ENCODE measurements at places on chromosomes 2 and 18.

DNA sequence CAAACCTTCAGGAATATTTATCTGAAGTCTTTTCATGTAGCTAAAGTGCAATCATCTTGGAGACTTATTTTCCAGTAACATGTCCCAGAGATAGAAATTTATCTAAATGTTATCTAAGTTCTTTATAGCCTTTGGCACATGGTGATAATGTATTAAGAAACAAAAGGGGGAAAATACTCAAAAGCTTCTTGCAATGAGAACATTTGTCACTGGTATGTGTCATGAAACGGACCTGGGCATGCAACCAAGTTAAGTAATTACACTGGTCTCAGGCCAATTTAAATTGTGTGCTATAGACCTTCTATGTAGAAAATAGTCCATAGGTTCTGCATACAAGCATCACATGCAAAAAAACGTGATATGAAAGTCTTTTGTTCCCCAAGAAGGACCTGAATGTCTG lies 136.2 kb downstream of the SLC8A1 start:
- no peak for DNase-seq

- no peak for DNase-seq
These were observed 750.8 kb upstream of the ACVR2A start for GRCh38 chr2:147094077-147094476.

DNA sequence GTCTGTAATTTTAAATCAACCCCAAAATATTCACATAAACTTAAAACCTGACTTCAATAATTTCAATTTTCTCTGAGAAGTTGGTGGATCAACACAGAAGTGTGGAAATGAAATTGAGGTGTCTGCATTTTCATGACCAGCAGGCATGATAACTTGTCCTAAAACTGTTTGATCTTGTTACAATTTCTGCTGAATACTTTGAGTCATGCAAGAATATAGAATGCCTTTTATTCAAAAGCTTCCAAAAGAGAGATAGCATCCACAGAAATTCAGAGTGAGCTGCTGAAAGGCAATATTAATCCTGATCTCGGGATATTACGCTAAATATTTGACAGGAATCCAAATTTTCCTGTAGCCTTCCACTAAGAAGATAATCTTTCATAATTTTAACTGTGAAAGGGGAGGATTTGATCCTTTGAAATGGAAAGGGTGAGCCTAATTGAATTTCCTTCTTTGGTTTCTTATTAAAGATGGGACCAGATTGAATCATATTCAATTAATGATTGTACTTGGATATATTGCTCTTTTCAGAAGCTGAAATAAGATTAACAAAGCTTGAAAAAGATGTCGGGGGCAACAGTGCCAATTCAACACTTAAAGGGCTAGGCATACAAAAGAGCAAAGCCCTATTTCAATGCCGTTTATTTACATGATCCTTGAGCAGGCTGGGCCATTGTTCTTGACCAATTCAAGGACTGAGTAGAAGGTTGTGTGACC lies 129.3 kb downstream of the NCKAP5 start:
- no peak for DNase-seq

GRCh38 chr2:100862081-100862480 lies 42.1 kb downstream of the NPAS2 start:
- DNase-seq = no peak

- no peak for DNase-seq
These were observed 59.4 kb upstream of the CTLA4 start for GRCh38 chr2:203808046-203808750.

DNA sequence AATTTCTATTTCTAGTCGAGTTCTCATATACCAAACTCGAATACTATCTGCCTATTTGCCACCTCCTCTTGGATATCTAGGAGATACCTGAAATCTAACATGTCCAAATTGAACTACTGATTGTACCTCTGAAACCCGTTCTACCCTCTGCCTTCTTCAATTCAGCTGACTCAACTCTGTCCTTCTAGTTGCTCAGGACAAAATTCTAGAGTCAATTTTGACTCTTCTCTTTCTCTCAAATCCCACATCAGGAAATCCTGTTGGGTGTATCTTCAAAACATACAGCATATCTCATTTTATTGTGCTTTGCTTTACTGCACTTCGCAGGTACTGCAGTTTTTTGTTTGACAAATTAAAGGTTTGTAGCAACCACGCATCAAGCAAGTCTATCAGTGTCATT lies 137.8 kb downstream of the ZAP70 start:
- DNase-seq = no peak

GRCh38 chr2:155141418-155141817 lies 442.9 kb downstream of the KCNJ3 start:
- no peak for DNase-seq

GRCh38 chr2:217795067-217795466 lies 207.7 kb downstream of the TNS1 start:
- no peak for DNase-seq

- no peak for DNase-seq
These were observed 39.9 kb upstream of the ELOA2 start for GRCh38 chr18:47075098-47075883.

DNA sequence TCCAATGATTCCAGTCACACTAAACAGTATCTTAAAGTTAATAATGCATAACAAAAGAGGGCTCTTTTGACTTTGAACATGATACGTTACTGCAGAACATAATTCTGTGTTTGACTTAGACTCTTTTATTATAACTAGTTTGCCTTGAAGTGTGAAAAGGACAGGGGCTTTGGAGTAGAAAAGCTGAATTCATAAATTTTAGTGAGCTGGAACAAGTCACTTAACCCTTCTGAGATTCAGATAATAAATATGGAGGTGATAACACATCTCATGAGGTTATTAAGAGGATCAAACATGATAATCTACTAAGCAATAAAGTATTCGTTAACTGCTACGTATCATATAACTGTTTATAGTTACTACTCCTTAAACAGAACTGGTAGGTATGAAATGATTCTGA lies 44.7 kb upstream of the FLACC1 start:
- no peak for DNase-seq

- DNase-seq = no peak
These were observed 735.6 kb downstream of the TSN start for GRCh38 chr2:122491011-122491410.

GRCh38 chr2:18662689-18663088 lies 73.3 kb upstream of the NT5C1B start:
- DNase-seq = no peak

GRCh38 chr2:158197940-158198339 lies 96.3 kb downstream of the UPP2 start:
- no peak for DNase-seq

- DNase-seq = no peak
These were observed 13.9 kb downstream of the ODC1 start for GRCh38 chr2:10433947-10434885.

DNA sequence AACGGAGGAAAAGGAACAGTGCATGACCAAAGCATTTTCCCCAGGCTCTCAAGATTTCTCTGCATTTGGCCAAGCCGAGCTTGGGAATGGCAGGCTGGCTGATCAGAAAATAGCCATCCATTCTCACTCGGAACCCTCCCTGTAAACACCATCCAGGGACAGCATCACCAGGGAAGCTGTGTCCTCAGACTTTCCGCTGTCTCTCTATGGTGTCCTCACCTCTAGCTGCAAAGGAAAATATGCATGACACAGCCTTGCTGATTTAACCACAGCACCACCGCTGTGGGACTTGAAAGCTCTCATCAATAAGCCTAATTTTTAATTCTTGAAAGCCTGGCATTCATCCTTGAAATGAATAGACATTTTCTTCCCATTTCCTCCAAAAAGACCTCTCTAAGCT lies 311.7 kb downstream of the EIPR1 start:
- DNase-seq = no peak

DNA sequence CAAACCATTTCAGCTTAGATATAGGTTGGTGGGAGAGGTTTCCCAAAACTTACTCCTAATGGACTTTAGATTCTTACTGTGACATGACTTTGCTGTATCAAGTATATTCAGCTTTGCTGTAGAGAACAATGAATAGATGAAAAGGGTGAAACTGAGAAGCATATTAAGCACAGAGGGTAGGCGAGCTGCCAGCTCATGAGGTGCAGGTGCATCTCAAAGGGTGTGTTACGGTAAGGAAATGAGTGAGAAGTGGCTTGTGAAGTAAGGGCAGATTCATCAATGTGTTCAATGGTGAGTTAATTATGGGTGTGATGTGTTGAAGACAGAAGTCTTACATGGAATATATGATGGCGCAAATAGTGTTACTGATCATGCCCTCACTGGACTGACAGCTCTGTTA lies 49.3 kb downstream of the CD8B2 start:
- DNase-seq = no peak

DNA sequence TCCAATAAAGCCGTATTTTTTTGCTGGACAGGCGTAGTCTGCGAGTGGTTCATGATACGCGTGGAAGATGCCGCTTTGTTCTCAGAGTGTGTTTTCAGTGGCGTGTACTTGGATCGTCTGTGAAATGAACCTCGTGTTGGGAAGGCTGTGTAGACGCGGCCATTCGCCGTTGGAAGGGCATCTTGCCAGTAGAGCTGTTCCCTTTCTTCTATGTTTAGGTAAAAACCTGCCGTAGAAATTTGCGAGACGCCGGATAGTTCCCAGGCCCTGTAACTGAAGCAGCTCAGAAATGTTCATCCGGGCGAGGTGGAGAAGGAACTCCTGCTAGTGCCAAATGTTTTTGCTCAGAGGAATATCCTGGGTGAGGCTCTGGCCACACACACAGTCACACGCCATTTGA lies 133.6 kb downstream of the NFATC1 start:
- DNase-seq = no peak

GRCh38 chr2:159108181-159108893 lies 139.9 kb downstream of the TANC1 start:
- DNase-seq = no peak

GRCh38 chr2:60350791-60351190 lies 202.7 kb downstream of the BCL11A start:
- DNase-seq = no peak

DNA sequence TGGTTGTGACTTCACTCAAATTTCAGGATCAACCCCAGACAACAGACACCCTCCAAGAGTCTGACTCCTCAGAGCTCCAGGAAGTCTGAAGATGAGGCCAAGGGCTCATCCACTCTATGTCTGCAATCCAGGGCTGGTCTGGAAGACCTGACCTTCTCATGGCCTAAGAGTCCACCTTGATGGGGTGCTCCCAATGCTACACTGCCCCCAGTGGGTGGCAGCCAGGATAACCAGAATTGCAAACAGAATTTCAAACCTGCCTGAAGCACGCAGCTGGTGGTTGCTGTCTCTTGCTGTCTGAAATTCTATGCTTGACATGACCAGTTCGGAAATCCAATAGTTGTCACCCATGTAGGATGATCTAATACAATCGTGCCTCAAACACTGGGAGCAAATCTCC lies 96.0 kb downstream of the UXS1 start:
- no peak for DNase-seq

- no peak for DNase-seq
These were observed 281.0 kb downstream of the AFF3 start for GRCh38 chr2:99861376-99861760.

DNA sequence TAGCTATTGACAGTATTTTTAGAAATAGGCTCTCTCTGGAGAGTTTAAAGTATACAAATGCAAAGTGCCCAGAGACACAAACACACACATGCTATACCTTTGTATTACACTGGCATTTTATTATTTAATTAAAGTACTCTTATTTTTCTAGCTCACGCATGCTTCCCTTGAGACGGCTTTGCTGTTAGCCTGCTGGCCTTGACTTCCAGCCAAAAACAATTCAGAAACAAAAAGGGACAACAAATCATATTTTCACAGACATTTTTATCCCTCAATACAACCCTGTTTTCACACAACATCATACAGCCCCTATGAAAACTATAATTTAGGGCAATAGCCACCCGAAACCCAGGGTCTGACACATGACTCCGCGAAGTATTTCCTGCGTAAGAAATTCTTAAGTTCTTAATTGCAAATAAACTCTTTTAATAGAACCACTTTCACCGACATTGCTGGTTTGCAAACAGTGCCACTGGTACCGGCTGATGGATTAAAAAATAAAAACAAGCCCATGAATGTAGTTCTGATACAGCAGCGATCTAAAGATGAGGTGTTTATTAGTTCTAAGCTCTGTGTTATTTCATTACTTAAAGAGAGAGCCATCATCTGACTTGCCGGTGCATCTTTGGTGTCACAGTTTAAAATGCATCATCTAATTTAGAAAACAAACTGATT lies 185.1 kb downstream of the TCF4 start:
- no peak for DNase-seq

- DNase-seq = no peak
These were observed 181.3 kb upstream of the LINC00305 start for GRCh38 chr18:64330161-64330560.

DNA sequence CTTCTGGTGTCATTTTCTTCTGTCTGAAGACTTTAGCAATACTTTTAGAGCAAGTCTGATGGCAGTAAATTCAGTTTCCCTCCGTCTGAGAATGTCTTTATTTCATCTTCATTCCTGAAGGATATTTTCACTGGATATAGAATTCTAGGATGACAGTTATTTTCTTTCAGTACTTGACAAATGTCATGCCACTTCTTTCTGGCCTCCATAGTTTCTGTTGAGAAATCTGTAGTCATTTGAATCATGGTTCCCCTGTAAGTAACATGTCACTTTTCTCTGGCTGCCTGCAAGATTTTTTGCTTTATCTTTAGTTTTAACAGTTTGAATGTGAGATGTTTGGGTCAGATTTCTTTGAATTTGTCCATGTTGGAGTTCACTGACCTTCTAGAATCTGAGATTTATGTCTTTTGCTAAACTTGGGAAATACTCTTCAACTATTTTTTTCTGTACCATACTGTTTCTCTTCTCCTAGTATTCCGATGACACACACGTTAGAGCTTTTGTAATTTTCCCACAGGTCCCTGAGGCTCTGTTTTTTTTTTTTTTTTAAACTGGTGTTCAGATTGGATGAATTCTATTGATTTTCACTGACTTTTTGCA lies 30.2 kb downstream of the RMND5A start:
- no peak for DNase-seq

DNA sequence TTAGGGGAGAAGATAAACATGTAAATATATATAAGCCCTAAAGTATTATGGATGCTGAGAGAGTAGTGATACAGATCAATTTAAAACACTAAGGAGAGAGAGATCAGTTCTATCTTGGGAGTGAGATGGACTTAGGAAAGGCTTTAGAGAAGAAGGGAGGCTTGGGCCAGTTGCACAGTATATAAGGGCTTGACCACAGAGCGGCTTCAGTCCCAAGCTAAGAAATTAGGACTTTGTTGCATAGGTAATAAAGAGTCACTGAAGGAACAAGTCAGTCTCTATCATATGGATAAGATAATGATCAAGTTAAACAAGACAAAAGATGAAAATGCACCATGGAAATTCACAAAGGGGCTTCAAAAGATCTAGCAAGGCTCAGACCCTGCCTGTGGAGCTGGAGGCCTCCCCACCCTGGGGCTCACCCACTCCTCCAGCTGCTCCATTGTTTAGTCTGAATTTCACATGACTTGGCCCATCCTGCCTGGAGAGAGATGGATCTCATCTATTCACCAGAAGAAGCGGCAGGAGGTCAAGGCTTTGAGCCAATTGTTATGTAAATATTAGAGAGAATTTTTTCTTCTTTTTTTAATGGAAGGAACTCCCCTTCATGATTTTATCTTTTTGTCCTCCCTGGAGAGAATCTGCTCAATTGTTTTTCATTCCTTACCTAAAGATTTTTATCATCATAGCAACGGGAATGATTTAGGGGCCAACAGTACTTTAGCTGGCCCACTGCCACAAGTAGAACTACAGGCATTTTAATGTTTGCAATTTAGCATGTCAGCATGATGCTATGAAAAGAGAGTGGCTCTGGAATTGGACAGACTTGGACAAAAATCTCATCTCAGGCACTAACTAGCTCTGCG lies 44.0 kb downstream of the GYPC start:
- DNase-seq = no peak

Measured in naive thymus-derived CD8-positive, alpha-beta T cell (primary cell).